Esophagus squamous epithelium (tissue), 5 donors: ENCODE measurements at places on chromosomes 11 and 22.

GRCh38 chr11:35146074-35146521 lies 7.1 kb downstream of the CD44 start:
- DNase-seq: no peak

GRCh38 chr11:103043826-103044678 lies 47.9 kb downstream of the DCUN1D5 start:
- DNase-seq: no peak

- DNase-seq: no peak
Observed at GRCh38 chr22:17861909-17862308, 87.6 kb upstream of the BID start.

DNA sequence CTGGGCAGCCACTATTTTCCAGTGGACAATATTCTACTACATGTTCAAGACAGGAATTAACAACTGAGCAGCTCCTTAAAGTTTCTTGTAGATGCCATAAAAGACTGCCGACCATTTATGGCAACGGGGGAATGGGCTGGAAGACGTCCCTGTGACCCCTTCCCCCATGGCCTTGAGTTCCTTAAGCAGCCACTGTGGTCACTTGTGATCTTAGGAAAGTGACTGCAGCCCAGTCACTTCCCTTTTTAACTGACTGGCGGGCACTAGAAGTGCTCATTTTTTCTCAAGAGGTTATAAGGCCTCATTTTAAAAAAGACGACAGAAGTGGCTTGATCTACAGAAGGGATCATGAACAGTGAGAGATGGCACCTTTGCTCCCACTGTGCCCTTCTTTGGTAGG lies 153.2 kb upstream of the NARS2 start:
- no peak for DNase-seq

DNA sequence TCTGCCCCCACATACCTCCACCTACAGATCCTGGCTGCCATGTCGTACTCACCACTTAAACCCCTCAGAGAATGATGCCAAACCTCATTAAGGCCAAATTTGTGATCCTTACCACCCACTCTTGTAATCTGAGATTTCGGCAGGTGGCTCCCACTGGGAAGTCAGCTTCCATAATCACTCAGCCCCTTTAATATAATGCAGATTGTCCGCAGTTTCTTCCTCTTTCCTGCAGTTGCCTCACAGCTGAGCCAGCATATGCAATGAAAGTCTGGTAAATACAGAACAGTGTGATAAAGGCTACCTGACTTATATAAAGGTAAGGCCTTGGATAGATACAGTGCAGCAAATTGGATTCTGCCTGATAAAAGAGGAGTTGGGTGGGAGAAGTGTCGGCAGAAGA lies 515.2 kb upstream of the TENM4 start:
- DNase-seq: no peak

DNA sequence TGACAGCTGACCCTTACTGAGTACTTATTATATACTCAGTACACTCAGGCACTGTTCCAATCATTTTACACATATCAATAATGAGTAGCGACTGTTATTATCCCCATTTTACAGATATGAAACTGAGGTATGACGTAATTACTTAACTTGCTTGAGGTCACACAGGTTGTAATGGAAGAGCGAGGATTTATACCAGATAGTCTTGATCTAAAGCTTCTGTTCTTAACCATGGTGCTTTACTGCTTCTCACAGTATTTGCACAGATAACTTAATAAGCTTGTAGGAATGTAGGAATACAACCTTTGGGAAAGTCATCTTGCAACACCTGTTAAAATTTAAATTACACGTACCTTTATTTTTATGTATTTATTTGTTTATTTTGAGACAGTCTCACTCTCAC lies 31.7 kb upstream of the TMEM135 start:
- DNase-seq: no peak

- no peak for DNase-seq
Observed at GRCh38 chr11:31807799-31808667, 3.1 kb downstream of the PAX6 start.

GRCh38 chr11:67666676-67667489 lies 7.5 kb downstream of the ALDH3B2 start:
- no peak for DNase-seq

DNA sequence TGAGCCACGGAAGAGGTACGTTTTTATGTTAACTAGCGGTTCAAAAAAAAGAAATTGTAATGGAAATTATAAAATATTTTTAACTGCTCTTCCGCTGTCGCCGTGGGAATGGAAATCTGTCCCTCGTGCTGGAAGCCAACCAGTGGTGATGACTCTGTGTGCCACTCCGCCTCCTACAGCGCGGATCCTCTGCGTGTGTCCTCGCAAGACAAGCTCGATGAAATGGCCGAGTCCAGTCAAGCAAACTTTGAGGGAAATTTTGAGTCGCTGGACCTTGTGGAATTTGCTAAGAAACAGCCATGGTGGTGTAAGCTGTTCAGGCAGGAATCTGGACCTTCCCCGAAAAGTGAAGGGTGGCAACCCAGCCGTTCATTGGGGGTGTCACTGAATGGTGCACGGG lies 2.9 kb upstream of the CBX7 start:
- no peak for DNase-seq

DNA sequence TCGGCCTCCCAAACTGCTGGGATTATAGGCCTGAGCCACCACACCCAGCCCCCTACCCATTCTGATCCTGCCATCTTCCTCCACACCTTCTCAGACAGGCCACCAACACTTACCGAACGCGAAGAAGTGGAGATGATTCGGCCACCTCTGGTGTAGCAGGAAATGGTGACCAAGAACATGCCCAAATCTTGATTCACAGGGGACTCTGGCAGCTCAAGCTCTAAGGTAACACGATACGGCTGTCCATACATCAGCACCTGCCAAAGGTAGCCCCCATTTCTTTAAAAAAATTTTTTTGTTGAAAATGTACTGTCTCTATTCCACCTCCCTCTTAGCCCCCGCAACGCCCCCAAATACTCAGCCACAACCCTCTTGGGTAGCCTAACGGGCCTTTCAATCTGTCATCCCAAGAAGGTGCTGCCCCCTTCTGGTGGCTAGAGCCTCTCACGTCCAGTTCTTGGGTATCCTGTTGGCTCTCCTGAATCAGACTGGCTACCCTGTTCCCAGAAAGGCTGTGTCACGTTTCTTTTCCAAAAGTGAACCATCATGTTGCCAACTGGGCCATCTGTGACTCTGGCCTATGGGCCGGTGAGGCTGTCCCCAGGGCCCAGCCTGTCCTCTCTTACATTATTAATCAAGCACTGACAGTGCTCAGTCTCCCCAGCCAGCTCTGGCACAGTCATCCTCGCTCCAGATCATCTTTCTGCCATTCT lies 5.3 kb upstream of the LRRN4CL start:
- no peak for DNase-seq

- no peak for DNase-seq
Observed at GRCh38 chr11:33682446-33682845, 18.2 kb downstream of the C11orf91 start.

DNA sequence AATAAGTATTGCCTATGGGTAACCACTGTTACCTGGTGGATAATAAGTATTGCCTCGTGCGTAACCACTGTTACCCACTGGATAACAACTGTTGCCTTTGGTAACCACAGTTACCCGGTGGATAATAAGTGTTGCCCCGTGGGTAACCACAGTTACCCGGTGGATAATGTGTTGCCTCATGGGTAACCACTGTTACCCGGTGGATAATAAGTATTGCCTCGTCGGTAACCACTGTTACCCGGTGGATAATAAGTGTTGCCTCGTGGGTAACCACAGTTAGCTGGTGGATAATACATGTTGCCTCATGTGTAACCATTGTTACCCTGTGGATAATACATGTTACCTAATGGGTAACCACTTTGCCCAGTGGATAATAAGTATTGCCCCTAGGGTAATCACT lies 9.8 kb upstream of the NXPE4 start:
- DNase-seq: no peak

DNA sequence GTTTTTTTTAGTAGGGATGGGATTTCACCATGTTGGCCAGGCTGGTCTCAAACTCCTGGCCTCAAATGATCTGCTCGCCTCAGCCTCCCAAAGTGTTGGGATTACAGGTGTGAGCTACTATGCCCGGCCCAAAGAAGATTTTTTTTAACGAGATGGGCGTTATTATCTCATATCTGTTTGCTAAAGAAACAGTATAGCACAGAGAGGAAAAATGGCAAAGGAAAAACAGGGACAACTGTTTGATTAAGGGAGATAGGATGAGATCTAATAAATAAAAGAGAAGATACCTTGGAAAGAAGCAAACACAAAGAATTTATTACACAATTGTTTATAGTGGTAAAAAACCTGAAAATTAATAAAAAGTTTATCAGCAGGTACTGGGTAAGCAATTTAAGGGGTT lies 10.4 kb upstream of the CEP295 start:
- DNase-seq: no peak
